ENCODE measurements at places on chromosomes 16 and 17. TPM values are rescaled to one million over a fixed set of nuclear protein-coding genes. Genes with fewer than 3 reads are reported as not detected.

ARSG gene
- total RNA-seq: 13.2 TPM

CCL16 gene
- not detected for total RNA-seq

HBA2 gene
- total RNA-seq: 10.4 TPM

KRT222 gene
- not detected for total RNA-seq

TBC1D3G gene
- total RNA-seq: not detected

FBRS gene
- total RNA-seq: 143 TPM

CPHXL2 gene
- total RNA-seq: not detected

ABCA10 gene
- total RNA-seq: 3.9 TPM

OTOA gene
- not detected for total RNA-seq

KRTAP9-9 gene
- total RNA-seq: not detected

CACNG3 gene
- total RNA-seq: not detected

PRSS53 gene
- total RNA-seq: 7.1 TPM

ETV4 gene
- total RNA-seq: not detected

KRT9 gene
- total RNA-seq: not detected

EME1 gene
- 0.61 TPM for total RNA-seq

CTRB2 gene
- not detected for total RNA-seq

ABCC3 gene
- total RNA-seq: not detected

TP53 gene
- total RNA-seq: 59.1 TPM

TBKBP1 gene
- total RNA-seq: 1.9 TPM
